ENCODE measurements at places on chromosomes 7 and 10. TPM values are rescaled to one million over a fixed set of nuclear protein-coding genes. Genes with fewer than 3 reads are reported as not detected.

DNA sequence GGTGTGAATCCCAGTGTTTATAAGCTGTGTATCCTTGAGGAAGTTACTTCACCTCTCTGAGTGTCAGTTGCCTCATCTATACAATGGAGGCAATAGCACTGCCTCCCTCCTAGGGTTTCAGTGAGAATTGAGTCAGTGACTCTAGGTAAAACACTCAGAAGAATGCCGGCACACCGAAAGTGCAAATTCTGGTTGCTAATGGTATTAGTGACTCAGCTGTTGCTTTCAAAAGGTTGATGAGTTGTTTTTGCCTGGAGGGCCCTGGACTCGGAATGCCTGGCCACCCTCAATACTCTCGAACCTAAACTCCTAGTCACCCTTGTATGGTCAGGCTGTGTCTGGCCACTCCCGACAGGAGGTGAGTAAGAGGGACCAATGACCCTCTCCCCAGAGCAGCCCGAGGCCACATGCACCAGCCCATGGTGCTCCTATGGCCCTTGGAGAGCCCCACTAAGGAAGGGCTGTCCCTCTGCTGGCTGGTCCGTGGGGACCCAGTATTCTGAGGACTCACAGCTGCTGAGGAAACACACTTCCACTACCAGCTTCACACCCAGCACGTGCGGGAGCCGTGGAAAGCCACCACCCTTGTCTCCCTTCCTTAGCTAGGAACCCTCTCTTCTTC lies 60.2 kb downstream of the CALML3 start:
- DNase-seq = peak; percentile 4

- no peak for DNase-seq
Measured at GRCh38 chr10:110492069-110492822, 5.5 kb upstream of the DUSP5 start.

GRCh38 chr7:108014215-108014614 lies 11.3 kb upstream of the LAMB1 start:
- no peak for DNase-seq

Gene GPR15LG
- total RNA-seq = not detected

Measured in CD4-positive, alpha-beta T cell (primary cell).